GM23248 (cell line): ENCODE measurements at places on chromosomes 13 and 19.
A peak's percentile ranks its signal among the peaks of the same experiment; 100 is the strongest.

DNA sequence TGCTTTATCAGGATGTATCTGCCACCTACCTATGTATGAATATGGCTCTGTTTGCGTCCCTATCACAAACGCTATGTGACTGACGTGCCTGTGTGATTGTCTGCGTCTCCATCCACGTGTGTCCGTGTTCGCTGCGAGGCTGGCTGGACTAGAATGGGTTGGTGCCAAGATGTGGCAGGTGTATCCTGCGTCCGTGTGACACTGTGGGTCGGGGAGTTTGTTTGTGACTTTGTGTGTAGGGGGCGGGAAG is 6.7 kb upstream of the HOOK2 start:
- no peak for DNase-seq

DNA sequence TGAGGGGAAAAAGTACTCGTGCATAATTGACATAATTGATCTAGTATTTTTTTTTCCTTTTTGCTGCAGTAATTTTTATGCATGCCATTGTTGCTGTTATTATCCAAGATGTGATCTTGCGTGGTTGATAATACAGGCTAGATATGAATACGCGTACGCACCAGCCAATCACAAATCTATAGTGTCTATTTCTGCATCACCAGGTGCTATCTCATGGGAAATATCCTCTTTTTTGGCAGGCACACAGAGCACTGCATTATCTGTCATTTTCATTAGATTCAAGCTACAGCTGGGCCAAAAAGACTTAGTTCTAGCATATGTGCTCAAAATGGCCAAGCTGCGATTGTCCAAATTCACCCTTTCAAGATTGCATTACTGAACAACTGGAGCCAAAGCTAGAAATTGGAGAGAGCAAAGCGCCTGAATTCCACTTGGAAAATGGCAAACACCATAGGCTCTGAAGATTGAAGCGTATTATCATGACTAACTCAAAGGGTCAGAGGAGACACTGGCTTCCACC is 181.1 kb downstream of the TSHZ3 start:
- DNase-seq, result no peak

DNA sequence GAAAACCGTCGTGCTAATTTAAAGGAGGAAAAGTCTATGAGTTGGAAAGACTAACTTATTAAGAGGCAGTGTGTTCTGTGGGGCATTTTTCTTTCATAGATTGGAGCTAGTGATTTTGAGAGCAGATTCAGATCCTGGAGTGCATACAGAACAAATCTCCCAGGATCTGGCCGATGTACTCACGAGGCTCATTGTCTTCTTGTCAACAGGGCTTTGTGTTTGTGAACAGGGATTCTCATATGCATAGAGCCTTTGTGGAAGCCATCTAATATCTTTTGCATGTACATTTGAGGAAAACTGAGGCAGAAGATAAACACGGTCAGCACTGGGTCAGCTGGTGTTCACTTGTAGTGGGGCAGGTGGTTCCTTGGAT is 482.9 kb upstream of the TSHZ3 start:
- no peak for DNase-seq

GRCh38 chr19:43780706-43781525 is at the start of gene KCNN4:
Gene KCNN4, minus strand, starts transcription at chr19:43780973. Its CDS starts 112 bp downstream, at chr19:43780861.
- peak; percentile 85 for DNase-seq

DNA sequence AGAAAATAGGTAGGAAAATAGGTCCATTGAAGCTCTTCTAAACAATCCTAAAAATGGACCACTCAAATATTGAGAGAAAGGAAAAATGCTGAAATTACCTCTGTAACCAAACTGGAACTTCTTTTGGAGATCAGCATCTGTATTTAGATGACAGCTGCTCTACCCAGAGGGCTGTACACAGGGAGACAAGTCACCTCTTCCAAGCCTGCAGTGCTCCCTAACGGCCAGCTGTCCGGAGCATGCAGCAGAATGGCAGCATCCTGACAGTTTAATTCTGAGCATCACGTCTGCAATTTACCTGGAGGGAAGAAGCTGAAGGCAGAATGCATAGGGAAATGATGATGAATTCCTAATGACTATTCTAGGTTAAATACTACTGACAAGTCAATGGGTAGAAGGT is 62.8 kb upstream of the DIAPH3 start:
- DNase-seq, result peak; percentile 34

DNA sequence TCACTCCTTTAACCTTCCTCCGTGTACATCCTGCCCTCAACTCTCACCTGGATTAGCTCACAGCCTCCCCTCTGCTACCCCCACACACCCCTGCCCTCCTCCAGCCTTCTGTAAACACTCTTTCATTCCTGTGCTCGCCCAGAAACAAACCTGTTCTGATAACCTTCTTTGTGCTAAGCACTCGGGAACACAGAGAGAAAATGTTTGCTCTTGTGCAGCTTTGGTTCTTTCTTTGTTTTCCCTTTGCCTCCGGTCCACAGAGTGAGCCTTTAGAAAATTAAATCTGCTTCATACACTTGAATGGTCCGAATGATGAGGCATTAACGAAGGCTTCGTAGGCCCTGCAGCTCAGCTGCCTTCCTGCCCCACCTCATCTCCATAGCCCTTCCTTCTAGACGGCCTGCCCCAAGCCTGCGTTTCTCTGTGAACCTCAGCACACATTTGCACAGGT is 6.6 kb upstream of the ZDHHC20 start:
- DNase-seq, result no peak

DNA sequence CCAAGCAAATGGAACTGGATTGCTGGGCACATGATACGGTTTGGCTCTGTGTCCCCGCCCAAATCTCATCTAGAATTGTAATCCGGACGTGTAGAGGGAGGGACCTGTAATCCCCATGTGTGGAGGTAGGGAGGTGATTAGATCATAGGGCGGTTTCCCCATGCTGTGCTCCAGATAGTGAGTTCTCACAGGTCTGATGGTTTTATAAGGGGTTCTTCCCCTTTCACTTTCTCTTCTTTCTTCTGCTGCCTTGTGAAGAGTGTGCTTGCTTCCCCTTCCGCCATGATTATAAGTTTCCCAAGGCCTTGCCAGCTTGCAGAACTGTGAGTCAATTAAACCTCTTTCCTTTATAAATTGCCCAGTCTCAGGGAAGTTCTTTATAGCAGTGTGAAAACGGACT is 32.6 kb upstream of the MTIF3 start:
- no peak for DNase-seq

DNA sequence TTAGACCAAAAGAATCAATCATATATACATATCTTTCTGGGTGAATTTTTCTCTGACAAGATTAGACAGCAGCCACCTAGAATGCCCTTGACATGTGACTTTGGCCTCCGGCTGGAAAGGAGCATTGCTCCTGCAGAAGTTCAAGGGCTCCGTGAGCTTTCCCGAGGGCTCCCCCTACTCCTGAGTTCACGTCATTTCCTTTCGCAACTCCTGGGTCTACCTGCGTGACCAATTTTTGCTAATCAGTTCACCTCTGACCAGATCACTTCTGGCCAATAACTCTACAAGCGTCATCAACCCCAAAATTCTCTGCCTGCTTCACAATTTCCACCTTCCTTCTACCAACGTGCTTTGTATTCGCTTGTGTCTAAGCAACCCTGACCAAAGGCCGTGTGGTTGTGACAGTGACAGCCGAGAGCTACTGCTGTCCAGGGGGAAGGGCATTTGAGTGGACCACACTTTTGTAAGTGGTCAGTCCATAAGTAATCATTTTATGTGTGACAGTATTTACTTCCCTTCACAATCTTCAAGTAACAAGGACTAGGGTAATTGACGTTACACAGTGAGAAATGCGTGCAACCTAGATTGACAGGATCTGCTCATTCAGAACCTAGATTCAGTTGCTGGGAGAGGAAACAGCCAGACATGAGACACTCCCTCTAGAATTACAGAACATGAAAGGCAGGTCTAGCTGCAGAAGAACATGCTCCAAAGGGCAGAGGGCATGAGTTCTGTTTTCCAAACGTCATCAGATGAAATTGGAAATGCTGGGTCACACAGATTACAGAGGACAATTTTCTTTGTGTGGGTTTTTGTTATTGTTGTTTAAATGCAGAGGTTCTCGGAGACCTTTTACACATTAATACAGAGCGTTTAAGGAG is 145.9 kb upstream of the SPACA7 start:
- no peak for DNase-seq

GRCh38 chr13:109271061-109271460 is 515.3 kb downstream of the IRS2 start:
- no peak for DNase-seq
